ENCODE measurements at places on chromosomes 16 and 17.

DNA sequence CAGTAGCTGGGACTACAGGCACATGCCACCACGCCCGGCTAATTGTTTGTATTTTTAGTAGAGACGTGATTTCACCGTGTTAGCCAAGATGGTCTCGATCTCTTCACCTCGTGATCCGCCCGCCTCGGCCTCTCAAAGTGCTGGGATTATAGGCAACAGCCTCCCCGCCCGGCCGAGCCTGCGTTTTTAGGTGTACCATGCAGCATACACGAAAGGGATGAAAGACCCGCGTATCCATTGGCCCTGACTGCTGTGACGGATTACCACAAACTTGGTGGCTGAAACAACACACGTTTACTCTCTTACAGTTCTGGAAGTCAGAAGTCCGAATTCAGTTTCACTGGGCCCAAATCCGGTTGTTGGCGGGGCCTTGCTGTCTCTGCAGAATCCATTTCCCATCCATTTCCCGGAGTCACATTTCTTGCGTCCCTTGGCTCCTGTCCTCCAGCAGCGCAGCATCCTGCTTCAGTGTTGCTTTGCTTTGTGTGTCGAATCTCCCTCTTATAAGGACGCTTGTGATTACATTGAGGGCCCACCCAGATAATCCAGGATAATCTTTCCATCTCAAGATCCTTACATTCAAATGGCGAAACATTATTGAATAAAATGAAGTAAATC lies 8.3 kb upstream of the GUCY2D start:
- DNase-seq, result no peak

DNA sequence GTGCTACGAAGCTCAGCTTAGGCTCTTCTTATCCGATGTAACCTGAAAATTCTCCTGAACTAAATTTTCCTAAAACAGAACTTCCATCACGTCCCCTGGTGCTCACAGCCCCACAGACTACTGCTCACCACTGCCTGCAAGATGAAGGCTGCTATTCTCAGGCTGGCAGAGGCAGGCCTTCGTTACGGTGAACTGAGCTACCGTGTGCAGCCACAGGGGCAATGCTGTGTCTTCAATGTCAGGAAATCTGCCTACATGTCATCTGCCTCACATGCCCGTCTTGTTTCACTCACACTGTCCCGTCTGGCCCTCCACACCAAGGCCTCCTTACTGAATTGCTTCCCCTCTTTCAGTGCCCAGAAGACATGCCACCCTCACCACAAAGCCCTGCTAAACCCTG lies 15.9 kb downstream of the EMC8 start:
- DNase-seq, result no peak

DNA sequence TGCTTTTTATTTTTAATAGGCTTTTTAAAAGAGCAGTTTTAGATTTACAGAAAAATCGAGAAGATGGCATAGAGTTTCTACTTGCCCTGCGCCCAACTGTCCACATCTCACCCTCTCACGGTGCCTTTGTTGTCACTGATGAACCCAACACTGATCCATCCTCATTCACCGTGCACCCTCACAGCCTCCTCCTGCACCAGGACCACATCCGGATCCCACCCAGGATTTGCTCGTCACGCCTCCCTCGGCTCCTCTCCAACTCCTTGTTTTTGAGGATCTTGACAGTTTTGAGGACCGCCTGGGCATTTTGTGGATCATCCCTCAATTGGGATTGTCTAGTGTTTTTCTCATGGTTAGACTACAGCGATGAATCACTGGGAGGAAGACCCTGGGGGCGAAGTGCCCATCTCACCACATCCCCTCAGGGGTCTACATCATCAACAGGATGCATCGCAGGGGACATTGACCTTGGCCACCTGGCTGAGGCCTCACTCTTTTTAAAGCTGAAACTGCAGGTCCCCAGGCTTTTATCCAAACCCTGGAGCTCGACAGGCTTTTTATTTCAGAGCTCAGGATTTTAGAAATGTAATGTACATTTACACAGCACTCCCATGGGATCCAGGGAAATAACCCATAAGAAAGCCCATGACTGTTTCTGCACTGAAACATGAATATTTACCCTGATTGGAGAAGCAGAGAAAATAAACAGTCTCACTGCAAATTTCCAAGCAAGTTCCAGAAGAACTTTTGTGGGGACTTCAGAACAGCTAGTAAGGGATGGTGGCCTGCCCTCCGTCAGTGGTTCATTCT lies 71.8 kb upstream of the ZNF469 start:
- DNase-seq, result no peak

GRCh38 chr17:64327201-64327930 lies 63.3 kb downstream of the PECAM1 start:
- no peak for DNase-seq

DNA sequence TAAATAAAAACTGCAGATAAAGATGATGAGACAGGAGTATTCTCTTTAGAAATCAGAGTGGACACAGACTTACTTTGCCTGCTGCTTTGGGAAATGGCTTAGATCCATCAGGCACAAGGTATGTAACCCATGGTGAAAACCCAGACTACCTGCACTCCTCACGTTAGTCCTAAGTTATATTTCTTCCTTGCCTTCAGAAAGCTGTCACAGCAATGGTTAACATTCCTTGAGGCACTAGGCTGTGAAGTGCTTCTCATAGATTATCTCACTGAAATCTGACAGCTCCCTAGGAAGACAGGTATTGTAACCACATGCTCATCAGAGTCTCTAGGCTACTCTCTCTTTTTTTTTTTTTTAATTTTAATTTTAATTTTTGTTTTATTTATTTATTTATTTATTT lies 20.9 kb downstream of the ZSWIM7 start:
- DNase-seq, result no peak

DNA sequence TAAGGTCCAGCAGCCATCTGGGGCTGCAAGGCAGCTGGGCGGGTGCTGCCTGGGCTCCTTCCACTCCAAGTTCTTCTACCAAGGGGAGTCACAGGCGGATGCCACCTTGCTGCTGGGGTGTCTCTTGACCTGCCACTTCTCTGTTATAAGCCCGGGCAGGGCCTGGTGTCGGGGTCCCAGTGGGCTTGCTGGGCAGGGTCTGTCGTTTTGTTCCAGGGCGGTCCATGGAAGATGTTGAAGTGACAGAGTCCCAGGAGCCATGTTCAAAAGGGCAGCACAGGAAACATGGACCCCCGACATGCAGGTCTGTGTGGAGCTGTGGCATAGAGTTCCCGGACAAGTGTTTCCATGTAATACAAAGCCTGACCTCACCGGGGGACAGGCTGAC lies 91.1 kb downstream of the TNFRSF13B start:
- no peak for DNase-seq

DNA sequence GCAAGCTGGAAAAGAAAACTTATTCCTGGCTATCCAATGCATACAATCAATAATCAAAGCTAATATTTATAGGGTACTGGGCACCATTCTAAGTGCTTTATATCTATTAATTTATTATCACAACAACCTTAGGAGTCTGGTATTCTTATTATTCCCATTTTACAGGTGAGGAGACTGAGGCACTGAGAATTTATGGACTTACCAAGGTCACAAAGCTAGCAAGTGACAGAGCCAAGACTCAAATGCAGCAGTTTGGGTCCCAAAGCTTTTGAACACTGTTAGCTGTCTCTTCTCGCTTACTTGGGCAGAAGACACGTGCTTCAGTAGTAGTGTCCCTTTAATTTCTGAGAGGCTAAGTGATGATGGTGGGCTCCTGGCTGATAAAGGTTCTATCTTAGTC lies 152.6 kb downstream of the AATF start:
- DNase-seq, result no peak
